NCI-H82 (cell line): ENCODE measurements at places on chromosomes 1 and 21.

GRCh38 chr1:203704120-203704519 is 60.9 kb upstream of the LAX1 start:
- DNase-seq, result no peak

GRCh38 chr1:8844501-8845006 is 27.1 kb upstream of the RERE start:
- DNase-seq, result peak; percentile 69

- DNase-seq, result no peak
Measured at GRCh38 chr21:31644643-31645042, 14.8 kb upstream of the SOD1 start.

- no peak for DNase-seq
Measured at GRCh38 chr1:65979136-65980044, 186.7 kb downstream of the PDE4B start.

DNA sequence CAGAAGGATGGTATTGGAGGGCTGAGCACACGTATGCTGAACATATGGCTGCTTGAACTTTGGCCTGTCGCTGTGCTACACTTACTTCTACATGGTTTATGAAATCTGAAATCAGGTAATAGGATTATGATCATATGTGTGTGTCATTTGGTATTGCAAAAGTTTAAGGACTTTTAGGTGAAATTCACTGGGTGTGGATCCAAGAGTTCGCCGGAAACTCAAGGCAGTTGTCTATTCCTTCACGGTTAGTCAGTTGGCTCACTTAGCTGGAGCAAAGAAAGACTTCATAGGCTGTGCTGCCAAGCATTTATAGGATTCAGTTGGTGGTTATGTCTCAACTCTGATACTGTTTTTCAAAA is 927 bp downstream of the UAP1 start:
- peak; percentile 65 for DNase-seq

DNA sequence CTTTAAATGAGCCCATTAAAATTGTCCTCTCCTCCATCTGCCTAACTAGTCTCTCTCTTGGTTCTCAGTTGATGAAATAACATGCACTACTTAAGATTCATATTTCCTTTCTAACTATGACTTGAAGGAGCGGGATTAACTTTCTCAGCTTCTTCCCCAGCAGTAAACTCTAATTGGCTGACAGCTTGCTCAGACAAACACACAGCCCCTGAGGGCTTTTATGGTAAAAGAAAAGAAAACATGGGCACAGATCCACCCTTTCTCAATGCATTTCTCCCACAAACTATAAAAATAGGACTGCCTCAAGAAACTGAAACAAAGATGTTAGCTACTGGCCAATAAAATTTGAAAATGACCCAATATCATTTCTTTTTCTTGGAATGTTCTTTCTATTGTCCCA is 703.1 kb downstream of the ADGRL2 start:
- no peak for DNase-seq

GRCh38 chr1:63326473-63327380 is 4.4 kb downstream of the FOXD3 start:
- DNase-seq, result peak; percentile 72

- DNase-seq, result no peak
Measured at GRCh38 chr1:212242288-212242984, 42.8 kb upstream of the PPP2R5A start.

DNA sequence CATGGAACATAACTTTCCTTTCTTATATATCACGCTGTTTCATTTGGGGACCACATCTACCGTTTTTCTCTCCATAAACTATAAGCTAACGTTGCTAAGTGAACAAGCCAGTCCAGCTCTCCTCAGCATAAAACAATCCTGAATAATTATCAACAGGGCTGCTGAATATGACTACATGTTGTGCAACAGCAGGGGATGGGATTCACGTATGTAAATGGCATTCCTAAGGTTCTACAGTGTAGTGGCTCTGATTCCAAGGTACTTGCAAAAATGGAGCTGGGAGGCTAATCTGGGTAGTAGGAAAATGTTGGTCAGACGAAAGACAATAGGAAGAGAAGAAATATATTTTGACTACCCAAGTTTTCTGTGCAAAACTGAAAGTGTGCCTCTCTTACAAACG is 262.8 kb downstream of the RWDD3 start:
- no peak for DNase-seq

DNA sequence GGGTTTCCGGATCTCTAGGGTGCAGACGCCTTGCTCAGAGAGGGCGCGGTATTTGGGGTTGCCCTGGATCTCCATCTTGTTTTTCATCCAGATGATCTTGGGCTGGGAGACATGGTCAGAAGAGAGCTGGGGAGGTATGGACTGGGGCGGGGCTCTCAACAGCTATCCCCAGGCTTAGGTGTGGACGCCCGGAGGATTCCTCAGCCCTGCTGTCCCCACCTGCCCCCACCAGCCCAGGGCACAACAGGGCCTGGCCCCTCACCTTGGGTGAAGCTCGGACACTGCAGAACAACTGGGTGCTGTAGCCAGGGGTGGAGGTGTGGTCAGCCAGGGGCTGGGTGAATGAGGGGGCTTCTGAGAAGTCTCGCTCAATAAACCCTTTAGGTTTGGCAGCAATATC is 6.6 kb downstream of the MYBPH start:
- no peak for DNase-seq

GRCh38 chr1:239891621-239892358 is 199.9 kb upstream of the FMN2 start:
- peak; percentile 24 for DNase-seq

GRCh38 chr1:172719066-172719627 is 60.2 kb downstream of the FASLG start:
- no peak for DNase-seq

DNA sequence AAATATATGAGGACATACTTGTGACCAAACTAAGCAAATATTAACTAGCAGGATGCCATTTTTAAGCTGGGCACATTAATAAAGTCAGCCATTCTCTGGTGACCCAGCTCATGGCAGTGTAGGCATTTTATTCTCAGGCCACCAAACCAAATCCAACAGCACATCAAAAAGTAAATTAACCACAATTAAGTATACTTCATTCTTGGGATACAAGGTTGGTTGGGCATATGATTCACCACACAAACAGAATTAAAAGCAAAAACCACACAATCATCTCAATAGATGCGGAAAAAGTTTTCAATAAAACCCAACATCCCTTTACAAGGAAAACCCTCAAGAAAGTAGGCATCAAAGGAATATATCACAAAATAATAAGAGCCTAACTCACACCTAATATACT is 101.3 kb downstream of the FAF1 start:
- no peak for DNase-seq
